ENCODE measurements at places on chromosomes 16 and 17.

DNA sequence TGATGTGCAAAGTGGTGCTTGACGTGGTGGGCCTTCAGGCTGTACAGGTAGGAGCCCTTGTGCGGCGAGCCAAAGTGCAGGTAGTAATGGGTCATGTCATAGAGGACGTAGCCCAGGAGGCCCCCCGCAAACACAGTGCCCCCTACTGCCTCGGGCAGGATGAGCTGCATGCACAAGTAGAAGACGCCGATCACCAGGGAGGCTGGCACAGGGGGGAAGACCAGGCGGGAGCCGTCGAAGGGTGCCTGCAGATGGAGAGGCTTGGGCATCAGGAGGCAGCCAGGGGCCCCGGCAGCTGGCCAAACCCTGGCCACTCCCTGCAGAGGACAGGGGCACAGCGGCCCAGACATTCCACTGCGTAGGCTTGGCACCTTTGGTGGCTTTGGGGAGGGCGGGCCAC, 15.7 kb upstream of the MLKL start:
- no peak for DNase-seq

GRCh38 chr17:39702901-39703893, 3.3 kb downstream of the ERBB2 start:
- DNase-seq, result no peak

- DNase-seq, result no peak
These were observed 195.2 kb downstream of the AXIN2 start for GRCh38 chr17:65366102-65366844.

GRCh38 chr17:28763137-28763799, 19.5 kb downstream of the TRAF4 start:
- no peak for DNase-seq

- DNase-seq, result no peak
These were observed 1.0 kb upstream of the C16orf74 start for GRCh38 chr16:85751698-85752501.

DNA sequence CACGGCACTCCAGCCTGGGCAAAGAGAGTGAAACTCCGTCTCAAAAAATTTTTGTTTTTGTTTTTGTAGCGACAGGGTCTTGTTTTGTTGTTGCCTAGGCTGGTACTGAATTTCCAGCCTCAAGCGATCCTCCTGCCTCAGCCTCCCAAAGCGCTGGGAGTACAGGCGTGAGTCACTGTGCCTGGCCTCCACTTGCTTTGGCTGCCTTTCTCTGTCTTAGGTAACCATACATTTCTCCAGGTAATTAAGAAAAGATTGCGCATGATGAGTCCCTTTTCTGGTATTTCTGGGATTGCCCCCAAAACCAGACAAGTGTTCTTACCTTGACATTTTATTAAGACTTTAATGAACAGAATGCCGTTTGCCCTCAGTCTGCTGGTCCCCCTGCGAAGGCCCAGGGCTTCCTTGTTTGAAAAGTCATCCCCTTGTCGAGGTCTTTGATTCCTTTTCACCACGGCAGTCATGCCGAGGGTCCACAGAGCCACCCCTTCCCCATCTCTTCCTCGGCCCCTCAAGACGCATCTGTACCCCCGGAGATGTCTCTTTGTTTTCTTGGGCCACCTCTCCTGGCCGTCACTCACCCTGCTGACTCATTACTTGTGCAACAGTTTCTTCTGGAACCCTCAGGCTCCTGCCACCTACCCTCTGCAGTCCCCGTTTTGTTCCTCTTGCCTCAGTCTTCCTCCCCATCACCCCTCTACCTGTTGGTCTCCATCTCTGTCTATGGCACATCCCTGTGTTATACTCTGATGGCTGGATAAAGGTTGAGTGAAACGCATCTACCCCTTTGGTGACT, 151.0 kb downstream of the SEC14L1 start:
- no peak for DNase-seq

DNA sequence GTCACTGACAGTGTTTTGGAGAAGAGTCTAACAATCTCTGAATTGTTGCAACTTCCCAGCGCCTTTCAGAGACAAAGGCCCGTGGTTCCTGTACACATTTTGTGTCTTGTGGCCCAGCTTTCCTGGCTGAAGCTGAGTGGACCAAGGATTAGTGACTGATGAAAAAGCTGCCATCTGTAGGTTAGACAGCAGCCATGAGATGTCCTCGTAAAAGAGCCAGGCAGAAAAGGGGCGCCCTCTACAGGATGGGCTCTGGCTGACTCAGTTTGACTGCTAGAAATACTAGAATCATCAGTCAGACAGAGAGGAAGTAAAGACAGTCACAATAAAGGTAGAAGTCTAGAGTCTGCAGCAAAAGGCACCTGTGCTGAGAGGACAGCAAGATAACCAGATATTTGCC, 26.5 kb upstream of the NF1 start:
- peak; percentile 48 for DNase-seq

GRCh38 chr17:44981221-44981968, 13.3 kb upstream of the C1QL1 start:
- DNase-seq, result no peak

DNA sequence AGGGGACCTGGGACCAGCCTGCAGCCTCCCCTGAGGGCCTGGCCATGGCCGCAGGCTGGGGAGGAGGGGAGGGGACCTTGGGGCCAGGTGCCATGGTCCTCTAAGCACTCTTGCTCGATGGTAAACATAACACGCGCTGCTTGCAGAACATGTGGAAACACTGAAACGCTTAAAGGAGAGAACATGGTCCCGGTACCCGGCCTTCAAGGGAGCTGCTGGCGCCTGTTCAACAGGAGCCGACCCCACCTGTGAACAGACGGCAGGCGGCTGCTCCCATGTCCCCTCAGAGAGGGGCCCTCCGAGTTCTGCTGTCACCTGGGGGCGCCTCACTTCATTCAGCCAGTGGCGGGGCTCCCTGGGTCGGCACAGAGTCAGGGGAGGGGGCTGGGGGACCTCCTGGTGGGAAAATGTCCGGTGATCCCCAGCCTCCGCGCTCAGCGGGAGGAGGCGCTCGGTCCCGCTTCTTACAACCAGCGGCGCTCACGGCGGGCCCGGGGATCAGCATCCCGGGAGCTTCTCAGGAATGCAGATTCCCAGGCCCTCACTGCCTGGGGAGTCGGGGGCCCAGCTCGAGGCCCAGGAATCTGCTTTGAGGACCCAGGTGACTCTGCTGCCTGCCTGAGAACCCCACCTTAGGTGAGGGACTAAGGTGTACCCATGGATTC, 854 bp upstream of the SSTR5 start:
- DNase-seq, result no peak

DNA sequence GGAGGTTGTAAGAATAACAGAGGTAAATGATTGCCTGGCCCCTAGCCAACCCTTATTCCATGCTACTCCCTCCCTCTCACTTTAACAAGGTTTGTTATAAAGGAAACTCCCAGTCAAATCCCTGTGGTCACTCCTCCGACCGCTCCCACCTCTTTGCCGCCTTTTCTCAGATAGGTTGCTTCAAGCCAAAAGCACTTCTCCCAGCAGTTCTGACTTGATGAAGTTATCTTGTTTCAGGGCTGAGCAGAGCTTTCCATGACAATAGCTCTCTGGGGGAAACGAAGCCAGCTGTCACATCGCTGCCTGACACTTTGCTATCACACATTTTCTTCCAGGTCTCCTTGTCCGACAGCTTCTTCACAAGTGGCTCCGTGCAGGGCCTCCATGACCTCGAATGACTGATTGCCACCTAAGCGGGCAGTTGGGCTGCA, 278.6 kb downstream of the HAPSTR1 start:
- no peak for DNase-seq

- DNase-seq, result no peak
These were observed 167.2 kb downstream of the CYB561 start for GRCh38 chr17:63278728-63279442.

DNA sequence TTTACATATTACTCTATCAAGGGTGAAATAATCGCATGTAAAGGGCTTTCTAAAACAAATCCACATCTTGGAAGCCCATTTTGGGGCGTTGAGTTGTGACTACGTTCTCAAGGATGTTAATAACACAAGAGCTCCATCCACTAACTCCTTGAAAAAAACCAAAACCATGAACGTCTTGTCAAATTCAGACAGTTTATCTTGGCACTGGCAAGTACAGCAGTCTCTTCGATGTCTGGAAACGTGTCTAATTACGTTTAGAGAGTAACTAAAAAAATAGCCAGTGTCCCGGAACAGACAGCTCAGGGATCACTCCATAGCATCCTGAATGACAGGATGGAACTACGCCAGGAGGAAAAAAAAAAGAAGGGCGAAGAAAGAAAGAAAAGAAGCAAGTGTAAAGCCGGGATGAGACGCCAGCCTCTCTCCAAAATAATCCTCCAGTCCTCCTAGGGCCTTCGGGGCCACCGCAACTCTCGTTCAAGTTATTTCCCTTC, 954 bp downstream of the MYO1D start:
- DNase-seq, result no peak

DNA sequence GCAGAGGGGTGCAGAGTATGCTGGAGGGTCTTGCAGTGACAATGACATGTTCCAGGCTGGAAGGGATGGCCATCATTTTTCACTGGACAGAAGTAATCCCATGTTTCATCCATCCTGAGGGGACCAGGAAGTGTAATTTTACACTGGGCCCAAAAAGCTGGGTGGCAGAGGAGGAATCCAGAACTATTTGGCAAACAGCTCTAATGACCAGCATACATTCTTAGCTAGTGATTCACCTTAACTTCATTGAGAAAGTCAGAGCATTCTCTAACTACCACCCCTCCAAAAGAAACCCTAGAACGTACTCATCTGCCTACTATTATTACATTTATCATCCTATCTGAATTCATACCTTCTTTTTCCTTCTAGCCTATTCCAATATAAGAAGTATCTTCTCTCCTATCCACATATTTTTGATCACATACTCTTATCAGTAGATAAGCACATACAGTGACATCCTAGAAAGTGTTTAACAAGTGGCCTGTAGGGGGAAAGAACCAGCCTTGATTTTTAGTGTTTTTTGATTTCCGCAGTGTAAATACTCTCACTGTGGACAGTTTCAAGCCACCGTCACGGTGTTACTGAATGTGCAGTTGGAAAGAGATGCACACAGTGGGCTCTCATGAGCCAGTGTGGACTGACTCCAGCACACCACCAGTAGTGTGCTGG, 118.1 kb downstream of the FTO start:
- no peak for DNase-seq

DNA sequence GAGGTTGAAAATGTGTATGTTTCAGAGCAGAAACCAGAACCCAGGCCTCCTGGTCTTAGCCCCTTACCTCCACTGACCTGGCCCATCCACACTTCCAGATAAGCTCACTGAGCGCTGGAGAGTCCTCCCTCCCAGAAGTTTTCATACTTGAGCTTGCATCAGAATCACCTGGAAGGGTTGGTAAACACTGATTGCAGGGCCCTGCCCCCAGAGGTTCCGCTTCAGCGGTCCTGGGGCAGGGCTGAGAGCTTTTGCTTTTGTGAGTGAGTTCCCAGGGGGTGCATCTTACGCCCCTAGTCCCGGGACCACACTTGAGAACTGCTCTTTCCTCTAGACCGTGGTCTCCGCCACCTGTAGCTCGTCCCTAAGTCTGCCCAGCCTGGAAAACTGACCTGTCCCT, 20.6 kb downstream of the TTYH2 start:
- no peak for DNase-seq

DNA sequence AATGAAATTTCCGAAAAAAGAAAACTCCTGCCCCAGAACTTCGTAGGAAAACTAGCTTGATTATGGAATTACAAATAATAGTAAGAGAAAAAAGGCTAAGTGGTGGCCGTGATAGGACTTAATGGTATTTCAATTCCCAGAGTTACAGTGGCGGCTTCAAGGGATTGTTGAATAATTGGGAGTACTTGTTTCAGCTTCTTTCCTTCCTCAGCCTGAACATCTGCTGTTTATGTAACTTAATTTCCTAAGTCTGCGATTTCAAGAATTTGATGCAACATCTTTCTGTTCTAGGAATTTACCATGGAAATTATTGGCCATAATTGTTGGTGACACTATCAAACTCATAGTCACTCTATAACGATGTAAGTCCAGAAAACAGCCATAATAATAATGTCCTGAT, 684 bp upstream of the APPBP2 start:
- DNase-seq, result no peak

- DNase-seq, result no peak
These were observed 5.4 kb upstream of the CRYBA1 start for GRCh38 chr17:29240968-29241963.

Data from activated CD4-positive, CD25-positive, alpha-beta regulatory T cell treated with anti-CD3 and anti-CD28 coated beads, Interleukin-2, amount 50 U/mL, for 72 hours (primary cell).